ENCODE measurements at places on chromosomes 12 and 14.

- no peak for DNase-seq
These were observed 73.7 kb upstream of the PIWIL1 start for GRCh38 chr12:130263996-130264395.

DNA sequence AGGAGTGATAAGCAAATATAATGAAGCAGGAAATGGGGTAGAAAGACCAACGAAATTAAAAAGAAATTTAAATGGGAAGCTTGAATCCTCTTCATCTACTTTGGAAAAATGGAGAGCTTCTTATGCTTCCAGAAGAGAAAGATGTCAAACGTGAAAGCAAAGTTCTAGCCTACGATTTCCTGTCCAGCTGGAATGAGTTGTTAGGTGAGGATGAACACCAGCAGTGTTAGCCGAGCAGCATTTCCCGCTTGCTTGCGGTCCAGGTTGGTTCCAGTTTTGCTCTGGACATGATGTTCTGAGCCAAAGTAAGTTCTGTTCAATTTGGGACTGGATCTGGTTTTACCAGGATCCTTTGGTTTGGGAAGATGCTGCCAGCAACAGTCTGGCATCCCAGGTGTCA, 78.9 kb downstream of the DACT1 start:
- DNase-seq, result no peak

DNA sequence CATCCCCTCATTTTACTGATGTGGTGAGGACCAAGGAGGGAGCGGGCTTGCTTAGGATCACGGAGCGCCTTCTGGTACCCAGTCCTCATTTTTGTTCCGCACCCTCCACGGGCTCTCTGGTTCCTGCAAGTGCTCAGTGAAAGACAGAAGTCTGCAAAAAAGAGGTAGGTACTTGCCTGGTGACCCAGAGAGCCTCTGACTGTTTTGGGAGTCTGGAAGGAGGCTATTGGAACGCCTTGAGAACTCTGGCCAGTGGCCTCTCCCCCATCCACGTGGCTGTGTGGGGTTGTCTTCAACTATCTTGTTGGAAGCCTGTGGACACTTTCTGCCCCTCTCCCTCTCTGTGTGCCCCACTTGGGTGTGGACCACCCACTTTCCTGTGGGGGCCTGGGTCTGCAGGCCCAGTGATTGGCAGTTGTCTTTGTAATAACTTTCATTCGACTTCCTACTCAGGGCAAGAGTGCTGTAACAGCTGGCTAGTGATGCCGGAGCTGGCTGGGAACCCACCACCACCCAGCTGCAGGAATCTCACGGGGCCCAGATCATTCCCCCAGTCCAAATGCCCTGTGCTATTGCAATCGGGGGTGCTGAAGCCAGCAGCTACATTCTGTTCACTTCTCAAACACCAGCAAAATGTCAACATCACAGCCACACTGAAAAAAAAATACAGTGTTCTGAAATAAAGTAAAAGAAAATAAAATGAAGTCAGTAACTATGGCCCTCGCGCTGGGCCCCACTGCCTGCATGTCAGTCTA, 122.8 kb downstream of the PRMT8 start:
- DNase-seq, result no peak

DNA sequence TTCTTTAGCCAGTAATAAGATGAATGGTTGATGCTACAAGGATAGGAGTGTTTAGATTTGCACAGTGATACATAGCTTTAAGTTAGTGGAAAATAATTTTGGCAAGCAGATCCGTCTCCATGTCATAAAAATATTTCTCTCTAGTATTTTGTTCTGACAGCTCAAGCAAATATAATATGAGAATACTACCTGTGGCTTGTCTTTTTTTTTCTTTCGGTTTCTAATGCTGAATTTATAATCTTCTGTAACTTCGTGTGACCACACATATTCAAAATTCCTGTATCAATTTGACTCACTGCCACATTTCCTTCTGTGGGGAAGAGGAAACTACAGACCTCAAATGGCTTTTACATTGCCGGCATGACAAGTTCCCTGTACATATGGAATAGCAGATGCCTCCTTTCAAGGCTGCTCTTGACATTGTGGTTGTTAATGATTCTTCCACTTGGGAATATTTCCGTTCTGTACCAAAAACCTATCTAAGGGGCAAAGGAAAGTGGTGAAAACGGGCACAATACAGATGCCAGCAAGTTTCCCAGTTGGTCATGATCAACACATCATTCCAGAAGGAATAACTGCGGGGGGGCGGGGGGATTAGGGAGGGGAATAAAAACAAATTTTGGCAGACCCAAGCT, 103.6 kb upstream of the CCDC91 start:
- no peak for DNase-seq

GRCh38 chr14:68084256-68084655, 264.7 kb downstream of the RAD51B start:
- DNase-seq, result no peak
